ENCODE measurements at places on chromosomes 7 and 10.

GRCh38 chr7:52129278-52129677 lies 812.7 kb upstream of the COBL start:
- no peak for DNase-seq

DNA sequence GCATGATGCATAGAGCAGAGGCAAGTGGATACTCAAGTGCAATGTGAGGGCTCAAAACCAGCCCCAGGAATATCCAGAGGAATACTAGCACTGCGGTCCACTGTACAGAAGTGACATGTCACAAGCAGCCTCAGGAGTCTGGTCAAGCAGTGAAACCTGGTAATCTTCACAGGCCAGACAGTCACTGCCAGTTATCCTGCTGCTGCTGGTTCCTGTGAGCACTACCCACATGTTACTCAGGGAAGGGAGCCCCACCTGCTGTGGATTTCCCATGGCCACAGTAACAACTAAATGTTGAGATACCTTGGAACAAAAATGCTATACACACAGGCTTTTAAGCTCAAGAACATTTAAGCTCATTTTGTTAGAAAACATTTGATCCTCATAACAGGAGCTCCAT lies 103.0 kb downstream of the RNF133 start:
- DNase-seq, result no peak

- peak; percentile 65 for DNase-seq
These were observed 69.6 kb upstream of the PDCD4 start for GRCh38 chr10:110802090-110802489.

DNA sequence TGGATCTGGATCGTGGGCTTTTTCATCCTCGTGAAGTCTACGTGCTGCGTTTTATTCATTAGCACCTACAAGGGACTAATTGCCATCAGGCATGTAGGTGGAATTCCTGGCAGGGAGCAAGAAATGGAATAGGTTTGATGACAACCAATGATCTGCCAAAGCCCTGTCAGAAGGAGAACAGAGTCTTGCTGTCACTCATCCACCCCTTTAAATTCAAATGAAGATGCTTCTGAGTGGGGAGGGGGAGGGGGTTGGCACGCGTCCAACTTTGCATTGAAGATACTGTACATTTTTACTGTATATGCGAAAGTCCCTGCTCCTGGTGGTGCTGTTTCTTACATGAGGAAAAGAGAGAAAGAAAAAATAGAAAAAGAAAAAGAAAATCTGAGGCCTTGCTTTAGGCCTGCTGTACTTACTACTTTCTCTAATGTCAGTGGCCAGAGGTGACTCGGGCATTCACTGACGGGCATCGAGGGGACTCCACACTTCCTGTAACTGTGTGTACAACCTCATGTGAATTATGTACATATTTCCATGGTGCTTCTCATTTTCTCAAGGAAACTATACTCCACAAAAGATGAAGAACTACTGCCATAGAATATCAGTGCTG lies 569.1 kb downstream of the INHBA start:
- DNase-seq, result no peak

Data from epithelial cell of proximal tubule (primary cell).